ENCODE measurements at places on chromosomes 4 and X.

GRCh38 chrX:40945361-40945713, 139.9 kb upstream of the USP9X start:
- no peak for DNase-seq

- no peak for DNase-seq
These were observed 276.7 kb upstream of the KLF3 start for GRCh38 chr4:38387348-38387747.

DNA sequence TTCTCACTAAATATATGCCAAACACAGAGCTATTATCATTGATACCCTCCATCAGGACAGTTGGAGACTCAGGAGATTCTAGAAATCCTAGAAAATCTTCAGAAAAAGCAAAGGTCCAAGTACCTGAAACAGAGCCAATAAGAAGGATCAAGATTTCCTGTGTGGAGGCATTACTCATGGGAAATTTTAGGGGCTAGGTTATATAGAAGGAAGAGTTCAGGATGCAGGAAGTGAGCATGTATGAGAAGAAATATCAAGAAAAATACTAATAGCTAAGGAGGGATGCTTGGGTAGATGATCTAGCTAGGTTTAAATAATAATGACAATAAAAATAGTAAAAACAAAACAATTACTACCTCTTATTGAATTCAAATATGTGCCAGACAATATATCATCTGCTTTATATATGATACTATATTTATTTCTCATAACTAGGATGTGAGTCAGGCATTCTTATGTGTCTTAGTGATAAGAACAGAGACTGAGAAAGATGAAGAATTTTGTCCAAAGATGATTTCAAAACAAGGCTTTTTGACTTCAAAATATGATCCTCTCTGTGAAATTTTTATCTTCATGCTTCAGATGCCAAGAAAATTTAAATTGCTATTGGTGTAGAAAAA, 66.4 kb upstream of the HHIP start:
- no peak for DNase-seq

DNA sequence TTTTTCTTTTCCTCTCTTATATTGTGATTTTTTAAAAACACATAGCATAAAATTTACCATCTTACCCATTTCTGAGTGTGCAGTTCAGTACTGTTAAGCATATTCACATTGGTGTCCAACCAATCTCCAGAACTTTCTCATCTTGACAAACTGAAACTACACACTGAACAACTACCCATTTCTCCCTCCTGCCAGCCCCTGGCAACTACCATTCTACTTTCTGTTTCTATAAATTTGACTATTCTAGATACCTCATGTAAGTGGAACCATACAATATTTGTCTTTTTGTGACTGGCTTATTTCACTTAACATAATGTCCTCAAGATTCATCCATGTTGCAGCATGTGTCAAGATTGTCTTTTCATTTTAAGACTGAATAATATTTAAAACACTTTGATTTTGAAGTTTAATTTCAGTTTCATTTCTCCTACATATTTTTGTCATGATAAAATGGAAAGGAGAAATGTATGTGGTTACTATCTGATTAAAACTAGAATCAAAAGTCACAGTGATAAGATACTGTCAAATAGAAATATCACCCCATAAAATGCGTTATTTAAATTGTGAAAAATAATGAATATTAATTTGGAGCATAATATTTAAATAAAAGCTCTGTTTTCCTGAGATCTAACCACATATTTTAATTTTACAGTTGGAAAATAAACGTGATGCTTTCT, 122.8 kb downstream of the DIPK2B start:
- DNase-seq = no peak

GRCh38 chrX:15441464-15441863, 51.7 kb downstream of the PIR start:
- DNase-seq = no peak

DNA sequence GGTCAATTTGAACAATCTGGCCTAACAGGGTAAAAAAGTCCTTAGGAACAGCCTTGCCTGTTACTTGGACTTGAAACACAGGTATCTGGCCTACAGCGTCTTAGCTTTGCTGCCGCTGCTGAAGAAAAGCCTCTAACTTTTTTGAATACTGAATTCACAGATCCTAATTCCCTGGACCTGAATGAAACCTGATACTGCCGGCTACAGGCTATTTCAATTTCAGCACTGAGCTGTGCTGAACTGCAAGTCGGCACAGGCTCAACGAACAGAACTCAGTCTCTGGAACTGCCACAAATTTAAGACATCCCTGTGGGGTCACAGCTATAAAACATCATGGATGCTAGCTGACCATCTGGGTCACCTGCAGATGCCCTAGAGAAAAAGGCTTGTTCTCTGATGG, 7.2 kb downstream of the NR0B1 start:
- no peak for DNase-seq

DNA sequence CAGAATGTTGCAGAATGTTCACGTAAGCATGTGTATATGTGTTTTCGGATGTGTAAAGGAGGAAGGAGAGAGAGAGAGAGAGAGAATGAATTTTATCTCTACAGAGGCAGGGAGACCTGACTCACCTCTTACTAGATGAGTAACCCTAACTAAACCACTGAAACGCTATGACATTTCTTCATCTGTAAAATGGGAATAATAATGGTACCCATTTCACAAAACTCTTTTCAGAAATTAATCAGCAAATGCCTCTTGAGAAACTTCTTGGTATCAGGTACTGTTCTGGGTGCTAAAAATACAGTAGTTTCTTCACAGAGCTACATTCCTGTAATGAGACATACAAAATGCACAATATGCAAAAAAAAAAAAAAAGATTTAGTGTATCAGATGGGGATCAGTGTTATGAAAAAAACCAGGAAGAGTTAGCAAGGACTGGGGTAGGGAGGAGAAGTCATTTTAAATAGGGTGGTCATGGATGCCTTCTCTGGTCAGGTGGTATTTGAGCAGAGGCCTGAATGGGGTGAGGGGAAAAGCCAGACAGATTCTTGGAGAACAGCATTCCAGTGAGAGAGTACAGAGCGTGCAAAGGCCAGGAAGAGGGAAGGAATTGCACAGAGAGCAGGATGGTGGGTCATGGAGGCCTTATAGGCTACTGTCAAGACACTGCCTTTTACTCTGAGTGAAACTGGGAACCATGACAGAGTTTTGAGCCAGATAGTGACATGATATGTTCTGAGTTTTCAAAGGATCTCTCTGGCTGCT, 84.9 kb upstream of the SPANXB1 start:
- DNase-seq = no peak

GRCh38 chrX:108029928-108030711, 14.7 kb upstream of the VSIG1 start:
- DNase-seq = no peak

DNA sequence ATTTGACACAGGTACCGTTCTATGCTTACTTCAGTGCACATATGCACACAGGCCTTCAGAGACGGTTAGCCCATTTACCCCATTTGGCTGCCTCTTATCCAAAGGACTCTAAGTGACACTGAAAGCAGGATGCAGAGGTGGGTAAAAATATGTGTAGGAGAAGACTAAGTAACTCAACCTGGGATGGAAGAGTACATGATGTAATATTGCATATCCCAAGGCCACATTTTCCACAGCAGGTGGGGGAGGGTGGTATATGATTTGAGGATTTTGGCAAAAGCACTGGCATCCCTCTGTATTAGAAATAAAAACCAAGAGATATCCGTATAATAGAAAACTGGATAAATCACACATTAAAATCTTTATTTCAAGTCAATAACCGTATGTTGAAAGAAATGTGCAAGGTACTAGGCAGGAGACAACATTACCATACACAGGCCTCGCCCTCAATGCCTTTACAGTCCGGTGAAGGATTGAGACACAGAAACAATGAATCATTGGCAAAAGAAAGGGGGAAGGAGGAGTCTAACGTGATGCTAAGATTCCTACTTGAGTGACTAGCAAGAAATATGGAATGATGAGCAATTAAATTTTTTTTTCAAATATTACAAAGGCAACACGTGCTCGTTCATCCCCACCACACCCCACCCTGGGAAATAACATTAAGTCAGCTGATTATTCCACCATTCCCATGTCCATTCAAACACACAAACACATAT, 161.0 kb upstream of the RASGEF1B start:
- DNase-seq = no peak

DNA sequence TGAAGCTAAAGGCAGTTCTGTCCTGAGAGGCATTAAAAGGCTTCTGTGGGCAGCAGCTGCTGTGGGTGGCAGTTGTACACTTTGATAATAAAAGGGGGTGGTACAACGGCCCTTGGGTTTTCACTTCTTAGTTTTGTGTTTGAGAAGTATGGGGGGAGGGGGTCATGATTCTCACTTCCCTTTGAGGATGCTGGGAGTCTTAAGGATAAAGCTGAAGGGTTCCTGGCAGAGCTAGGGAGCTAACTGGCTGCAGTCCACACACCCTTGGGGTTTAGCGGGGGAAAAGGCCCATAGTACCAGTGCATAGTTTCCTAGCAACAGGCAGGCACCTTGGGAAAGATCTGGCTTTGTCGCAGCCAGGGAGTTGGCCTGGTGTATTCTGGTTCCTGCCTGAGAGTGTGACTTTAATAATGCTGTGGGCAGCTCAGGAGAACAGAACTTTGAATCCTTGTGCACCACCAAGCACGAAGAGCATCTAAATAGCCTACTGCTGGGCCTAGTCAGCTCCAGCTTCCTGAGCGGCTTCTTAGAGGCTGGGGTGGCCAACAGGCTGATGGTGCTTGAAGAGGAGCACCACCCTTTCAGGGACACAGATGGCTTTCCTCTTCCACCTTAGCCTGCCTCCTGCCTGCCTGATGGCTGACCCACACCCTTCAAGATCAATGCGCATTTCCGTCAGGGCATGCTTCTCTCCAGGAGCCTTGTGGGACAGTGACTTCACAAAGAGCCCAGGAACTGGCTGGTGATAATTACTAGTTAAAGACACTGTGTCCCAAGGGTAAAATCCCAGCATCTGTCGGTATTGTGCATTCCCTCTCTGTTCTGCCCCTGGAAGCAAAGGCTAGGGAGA, 12.5 kb downstream of the ZBTB33 start:
- DNase-seq = no peak

DNA sequence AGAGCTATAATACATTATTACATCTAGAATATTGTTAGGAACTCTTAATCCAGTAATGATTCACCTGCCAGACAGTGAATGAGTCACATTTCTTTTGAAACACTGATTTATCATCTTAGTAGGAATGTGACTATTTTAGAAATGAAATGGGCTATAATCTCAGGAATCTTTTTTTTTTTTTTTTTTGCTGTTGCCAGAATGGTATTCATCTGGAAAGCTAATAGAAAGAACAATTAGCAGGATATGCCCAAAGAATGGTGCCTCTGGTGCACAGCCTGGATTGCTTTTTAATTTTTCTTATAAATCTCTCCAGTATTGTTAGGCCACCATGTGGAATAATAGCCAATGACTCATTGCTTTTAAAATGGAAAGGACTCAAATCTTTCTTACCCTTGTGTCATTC, 181.1 kb upstream of the SMIM31 start:
- DNase-seq = no peak

DNA sequence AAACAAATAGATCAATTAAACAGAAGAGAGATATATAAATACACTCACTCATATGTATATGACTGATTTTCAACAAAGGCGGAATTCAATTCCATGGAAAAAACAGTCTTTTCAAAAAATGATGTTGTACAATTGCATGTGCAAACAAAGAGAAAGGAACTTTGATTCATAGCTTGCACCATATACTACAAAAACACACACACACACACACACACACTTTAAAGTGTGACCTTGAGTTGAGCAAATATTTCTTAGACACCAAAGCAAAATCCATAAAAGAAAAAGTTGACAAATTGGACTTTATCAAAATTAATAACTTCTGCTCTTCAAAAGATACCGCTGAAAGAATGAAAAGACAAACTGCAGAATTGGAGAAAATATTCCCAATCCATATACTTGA, 168.8 kb downstream of the EVC2 start:
- DNase-seq = no peak

DNA sequence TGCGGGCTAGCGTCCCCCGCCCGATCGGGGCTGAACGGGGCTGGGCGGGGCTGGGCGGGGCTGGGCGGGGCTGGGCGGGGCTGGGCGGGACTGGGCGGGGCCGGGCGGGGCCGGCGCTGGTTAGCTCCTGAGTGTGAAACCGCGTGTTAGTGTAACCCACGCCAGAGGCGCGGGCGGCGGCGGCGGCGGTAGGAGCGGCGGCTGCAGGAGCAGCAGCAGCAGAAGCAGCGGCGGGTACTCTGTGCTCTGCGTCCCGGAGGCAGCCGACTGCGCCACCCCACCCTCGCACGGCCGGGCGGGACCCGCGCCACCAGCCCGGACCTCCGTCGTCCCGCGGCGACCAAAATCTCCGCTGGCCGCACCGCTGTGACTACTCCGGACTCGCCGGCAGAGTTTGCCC, 128.1 kb downstream of the LAS1L start:
- no peak for DNase-seq

DNA sequence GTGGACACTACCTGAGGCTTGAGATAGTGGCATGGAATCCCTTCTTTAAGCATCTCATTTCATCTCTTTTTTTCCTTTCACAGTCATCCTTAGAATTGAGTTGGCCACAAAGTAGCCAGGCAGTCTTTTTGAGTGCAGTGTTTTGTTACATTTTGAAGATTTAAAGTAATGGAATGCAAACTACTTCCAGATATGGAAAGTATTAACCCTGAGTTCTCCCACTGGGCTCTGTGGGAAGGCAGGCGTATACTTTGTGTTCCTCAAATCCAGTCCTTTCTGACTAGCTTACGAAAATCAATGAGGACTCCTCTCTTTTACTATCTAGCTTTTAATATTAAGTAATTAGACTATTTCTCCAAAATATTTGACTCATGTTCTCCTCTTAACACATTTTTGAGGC, 29.9 kb downstream of the PCDH10 start:
- no peak for DNase-seq
